ENCODE measurements at places on chromosomes 2 and 18.

DNA sequence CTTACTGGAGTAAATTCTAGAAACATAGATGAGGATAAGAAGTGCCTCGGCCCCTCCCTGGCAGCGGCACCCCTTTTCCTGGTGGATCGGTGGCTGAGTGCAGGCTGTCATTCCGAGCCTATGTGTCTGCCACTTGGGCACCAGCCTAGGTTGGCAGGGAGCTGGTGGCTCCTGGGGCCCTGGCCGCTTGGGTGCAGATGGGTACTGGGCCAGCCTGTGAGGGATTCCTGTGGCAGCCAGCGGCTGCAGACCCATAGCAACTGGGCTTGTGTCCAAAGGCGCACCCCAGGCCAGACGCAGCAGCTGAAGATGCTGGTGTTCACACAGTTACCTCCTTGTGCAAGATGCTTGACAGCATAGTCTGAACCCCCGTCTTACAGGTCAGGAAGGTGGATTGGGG, 2.8 kb downstream of the SNORC start:
- no peak for DNase-seq

DNA sequence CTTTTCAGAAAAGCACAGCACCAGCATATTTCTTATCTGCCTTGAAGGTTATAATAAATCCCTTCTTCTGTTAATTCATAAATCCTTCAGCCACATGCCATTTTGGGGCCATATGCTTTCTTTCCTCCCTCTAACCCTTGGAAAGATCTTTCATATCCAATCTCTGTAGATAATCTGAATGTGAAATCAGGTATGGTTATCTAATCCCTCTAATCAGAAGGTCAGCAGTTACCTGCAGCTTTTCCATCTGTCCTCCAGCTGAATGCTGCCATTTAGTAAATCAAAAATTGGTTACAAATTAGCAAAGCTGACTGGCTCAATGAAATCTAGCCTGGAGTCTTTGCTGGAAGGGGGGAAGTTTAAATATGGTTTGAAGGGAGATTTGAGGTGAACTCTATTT, 230.5 kb downstream of the PIK3C3 start:
- no peak for DNase-seq

DNA sequence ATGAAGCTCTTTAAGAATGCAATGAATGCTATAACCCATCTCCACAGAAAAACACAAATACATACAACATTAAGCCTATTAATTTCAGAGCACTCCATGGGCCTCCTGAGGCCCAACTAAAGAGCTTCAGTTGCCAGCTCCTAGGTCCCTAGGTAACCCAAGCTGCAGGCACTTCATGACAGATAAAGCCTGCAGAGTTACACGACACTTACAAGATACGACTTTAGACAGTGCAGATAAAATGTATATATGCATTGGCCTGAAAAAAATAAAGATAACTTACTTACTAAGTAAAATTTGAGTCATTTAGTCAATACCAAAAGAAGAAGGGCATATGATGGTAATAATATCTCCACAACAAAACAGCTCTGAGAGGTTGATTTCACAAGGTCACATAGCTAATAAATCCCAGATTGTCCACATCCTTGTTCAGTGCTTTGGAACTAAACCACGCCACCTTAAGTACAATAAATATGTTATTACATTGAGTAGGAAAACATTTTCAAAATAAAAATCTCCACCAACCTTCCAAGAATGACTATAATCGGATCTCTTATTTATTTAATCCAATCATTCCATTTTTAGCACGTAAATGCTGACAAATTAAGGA, 3.4 kb downstream of the MAP4K3 start:
- no peak for DNase-seq

GRCh38 chr2:210318486-210318885, 3.5 kb upstream of the MYL1 start:
- DNase-seq: no peak

- DNase-seq: no peak
Measured at GRCh38 chr2:222506230-222506935, 82.0 kb downstream of the SGPP2 start.

DNA sequence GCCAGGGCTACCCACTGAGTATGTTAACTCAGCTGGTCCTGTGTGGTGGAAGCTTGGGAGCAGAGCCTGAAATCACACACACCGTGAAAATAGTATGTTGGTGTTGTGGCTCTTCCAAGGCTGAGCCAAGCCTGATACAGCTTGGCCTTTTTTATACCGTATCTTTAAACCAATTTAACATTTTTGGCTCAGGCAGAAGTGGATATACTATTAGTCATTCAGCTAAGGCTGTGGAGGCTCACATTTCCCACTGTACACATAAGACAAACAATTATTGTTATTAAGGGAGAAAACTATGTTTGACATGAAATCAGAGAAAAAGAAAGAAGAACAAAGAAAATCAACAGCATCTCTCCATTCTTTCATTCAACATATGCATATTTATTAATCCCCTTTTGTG, 159.0 kb downstream of the BCL11A start:
- no peak for DNase-seq

DNA sequence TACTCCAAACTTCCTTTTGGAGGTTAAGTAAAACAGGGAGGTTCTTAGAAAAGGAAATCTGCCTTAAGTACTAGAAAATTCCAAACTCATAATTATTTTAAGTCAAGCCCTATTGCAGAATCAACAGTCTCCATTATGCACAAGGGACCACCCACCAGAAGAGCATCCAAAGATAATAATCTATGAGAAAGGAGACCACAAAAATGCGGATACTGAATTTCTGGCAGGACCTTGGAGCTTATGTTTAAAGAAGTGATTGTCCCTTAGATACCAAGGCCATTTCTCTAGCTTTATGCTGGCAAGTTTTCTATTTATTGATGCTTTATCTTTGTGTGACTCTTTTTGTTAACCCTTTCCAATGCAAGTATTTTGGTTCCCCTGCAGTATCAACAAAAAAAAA, 404.0 kb upstream of the MMADHC start:
- DNase-seq: no peak

- peak; percentile 26 for DNase-seq
Measured at GRCh38 chr2:47070920-47071824, 83.9 kb downstream of the STPG4 start.

- no peak for DNase-seq
Measured at GRCh38 chr18:74804677-74805076, 207.0 kb downstream of the ZNF407 start.

Measured in activated CD4-positive, alpha-beta T cell treated with anti-CD3 and anti-CD28 coated beads for 24 hours (primary cell).